Naive thymus-derived CD8-positive, alpha-beta T cell (primary cell): ENCODE measurements at places on chromosomes 16 and 17. TPM values are rescaled to one million over a fixed set of nuclear protein-coding genes. Genes with fewer than 3 reads are reported as not detected.

CX3CL1 gene
- not detected for polyA plus RNA-seq

PYY gene
- polyA plus RNA-seq = not detected

KRT33B gene
- not detected for polyA plus RNA-seq

GOT2 gene
- polyA plus RNA-seq = 68.0 TPM

MYCBPAP gene
- 1.3 TPM for polyA plus RNA-seq

ATP6V0C gene
- polyA plus RNA-seq = 74.9 TPM

MFAP4 gene
- polyA plus RNA-seq = not detected

SALL1 gene
- not detected for polyA plus RNA-seq

DNAJA2 gene
- 62.8 TPM for polyA plus RNA-seq

GLTPD2 gene
- 0.39 TPM for polyA plus RNA-seq

APOBR gene
- 0.38 TPM for polyA plus RNA-seq

CLEC19A gene
- polyA plus RNA-seq = not detected

NTN1 gene
- polyA plus RNA-seq = not detected
